ENCODE measurements at places on chromosomes 1 and 21. TPM values are rescaled to one million over a fixed set of nuclear protein-coding genes. Genes with fewer than 3 reads are reported as not detected.

DNA sequence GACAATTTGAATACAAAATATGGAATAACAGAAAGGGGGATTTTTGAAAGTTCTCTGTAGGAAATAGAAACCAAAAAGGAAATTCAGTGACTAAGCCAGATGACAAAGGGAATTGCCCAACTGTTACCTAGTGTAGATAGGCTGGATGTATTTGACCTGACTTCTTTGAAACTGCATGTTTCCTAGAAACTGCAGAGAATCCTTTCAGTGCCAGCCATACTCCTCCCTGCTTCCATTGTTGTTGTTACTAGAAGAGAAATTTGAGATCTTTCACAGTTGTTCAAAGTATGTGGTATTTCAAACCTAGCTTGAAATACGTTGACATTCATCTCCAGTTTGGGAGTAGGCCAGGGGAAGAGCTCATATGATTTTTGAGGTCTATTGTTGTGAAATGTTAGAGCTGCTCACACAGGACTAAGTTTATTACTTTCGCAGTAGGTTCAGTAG is 1.8 kb upstream of the GBP5 start:
- no peak for DNase-seq

MASP2 gene
- not detected for total RNA-seq

DNA sequence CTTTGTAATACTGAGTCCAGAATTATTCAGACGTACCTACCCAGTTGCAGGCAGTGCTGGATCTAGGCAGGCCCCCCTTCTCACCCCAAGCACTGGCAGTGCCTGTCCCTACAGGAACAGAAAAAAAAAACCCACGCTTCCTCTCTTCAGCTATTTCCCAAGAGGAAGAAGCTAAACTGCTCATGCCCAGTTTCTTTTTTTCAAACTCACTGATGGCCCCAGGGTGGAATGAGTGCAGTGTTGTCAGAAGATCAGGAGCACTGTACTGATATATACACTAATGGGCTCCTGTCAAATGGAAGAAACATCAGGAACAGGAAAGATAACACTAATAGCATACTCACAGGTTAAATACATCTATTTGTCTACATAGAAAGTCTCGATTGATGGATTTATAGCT is 28.2 kb upstream of the DOCK7 start:
- no peak for DNase-seq

LCK gene
- total RNA-seq, result 0.26 TPM

DNA sequence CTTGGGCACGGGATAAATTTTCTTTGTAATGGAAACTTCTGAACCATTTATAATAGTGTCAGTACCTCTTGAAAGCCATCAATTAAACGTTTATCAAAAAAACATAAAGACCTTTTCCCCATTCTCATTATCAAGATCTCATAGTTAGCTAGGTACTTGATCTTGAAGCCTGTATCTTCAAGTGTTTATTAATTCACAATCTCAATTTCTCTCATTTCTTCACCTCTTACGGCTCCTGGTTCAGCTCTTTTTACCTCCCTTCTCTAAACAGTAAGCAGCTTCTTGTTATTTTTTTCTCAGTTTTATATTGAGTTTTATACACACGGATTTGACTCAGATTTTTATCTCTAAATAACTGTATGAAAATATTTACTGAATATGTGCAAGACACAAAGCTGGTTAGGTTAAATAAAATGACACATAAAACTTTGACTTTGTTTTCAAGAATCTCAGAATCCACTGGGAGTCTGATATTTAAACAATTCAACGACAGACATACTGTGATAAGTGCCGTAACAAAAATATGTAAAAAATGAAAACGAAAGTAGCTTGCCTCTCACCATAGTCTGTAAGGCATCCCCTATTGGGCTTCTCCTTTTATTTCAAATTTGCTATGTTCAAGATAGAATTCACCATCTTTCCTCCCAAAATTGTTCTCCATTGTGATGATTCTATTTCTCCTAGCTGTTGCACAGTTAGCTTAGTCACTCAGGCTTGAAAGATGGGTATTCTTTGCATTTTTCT is 411.6 kb upstream of the ZRANB2 start:
- no peak for DNase-seq
